Fibroblast of villous mesenchyme (primary cell): ENCODE measurements at places on chromosomes 1 and 21.

- DNase-seq = no peak
These were observed 6.3 kb downstream of the VANGL1 start for GRCh38 chr1:115647919-115648650.

DNA sequence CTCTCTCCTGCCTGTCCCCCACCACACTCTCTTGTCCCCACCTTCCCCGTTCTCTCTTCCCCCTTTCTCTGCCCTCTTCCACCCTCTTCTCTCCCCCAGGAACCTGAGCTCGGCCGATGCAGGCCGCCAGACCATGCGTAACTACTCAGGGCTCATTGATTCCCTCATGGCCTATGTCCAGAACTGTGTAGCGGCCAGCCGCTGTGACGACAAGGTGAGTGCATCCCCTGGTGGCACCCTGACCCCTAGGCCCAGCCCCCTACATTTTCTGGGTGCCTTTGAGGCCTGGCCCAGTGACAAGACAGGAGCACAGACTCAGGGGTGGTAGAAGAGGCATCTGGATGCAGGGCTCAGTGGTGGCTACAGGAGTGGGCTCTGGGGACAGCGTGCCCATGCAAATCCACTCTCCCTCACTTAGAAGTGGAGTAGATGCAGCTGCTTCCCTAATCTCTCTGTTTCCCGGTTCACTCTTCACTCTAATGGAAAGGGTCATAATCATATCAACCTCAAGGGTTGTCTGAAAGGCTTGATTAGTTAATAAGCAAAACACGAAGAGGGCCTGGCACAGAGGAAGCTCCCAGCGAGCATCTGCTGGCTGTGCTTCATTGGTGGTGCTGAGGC is 37.0 kb downstream of the PKP1 start:
- no peak for DNase-seq

DNA sequence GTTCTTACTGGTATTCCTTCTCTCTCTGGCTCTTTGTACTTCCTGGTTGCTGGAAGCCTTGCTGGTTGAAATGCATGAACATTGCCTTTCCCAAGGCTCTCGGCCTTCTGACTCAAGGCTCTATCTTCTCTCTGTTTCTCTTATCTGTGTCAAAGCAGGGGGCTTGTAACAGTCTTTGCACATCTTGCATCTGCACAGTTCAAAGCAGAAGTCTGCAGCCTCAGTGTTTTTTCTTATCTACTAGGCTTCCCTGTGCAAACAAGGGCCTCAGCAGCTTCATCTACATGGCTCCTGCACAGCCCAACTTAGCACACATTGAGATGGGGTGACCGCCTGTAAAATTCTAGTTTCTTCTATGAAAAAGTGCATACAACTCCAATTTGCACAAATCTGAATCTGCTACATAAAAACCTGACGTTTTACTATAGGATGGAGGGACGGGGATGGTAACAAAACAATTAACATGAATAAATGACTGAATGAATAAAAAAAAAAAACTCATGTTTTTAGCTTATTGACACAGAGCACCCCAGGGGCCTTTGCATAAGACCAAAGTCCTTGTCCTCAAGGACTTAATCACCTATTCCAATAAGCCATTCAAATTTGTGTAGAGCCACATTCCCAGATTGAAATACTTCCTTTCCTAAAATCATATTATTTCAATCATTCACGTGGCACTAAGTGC is 458.3 kb downstream of the LMO4 start:
- DNase-seq = no peak

DNA sequence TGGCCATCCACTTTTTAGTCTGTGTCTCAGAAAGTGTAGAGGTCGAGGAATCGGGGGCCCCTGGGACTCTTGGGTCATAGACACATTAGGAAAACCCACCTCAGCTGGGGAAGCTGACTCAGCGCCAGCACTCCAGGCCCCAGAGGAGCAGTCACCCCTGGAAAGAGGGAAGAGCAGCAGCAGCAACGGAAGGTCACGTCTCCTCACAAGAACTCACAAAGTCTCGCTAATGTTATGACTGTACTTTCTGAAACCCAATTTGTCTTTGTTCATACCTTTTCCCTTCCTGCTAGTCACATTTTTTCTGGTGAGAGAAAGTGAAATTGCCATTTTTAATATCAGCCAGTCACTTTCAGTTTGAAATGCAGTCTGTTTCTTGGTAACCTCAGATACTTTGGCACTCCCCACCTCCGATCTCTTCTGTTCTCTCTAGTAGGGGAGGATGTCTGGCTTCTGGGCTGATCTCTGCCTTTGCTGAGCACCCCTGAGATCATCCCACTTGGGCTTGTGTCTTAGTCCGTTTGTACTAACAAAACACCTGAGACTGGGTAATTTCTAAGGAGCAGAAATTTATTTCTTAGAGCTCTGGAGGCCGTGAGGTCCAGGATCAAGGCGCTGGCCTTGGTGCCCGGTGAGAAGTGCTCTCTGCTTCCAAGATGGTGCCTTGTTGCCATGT is 6.0 kb upstream of the NLRP3 start:
- no peak for DNase-seq

- no peak for DNase-seq
These were observed 31.0 kb downstream of the NUCKS1 start for GRCh38 chr1:205719015-205719414.

- no peak for DNase-seq
These were observed 250.1 kb upstream of the FMN2 start for GRCh38 chr1:239841631-239842030.

GRCh38 chr1:224786533-224787250 is 142.8 kb upstream of the DNAH14 start:
- DNase-seq = no peak

- no peak for DNase-seq
These were observed 82.1 kb upstream of the ARHGAP29 start for GRCh38 chr1:94319319-94320102.

DNA sequence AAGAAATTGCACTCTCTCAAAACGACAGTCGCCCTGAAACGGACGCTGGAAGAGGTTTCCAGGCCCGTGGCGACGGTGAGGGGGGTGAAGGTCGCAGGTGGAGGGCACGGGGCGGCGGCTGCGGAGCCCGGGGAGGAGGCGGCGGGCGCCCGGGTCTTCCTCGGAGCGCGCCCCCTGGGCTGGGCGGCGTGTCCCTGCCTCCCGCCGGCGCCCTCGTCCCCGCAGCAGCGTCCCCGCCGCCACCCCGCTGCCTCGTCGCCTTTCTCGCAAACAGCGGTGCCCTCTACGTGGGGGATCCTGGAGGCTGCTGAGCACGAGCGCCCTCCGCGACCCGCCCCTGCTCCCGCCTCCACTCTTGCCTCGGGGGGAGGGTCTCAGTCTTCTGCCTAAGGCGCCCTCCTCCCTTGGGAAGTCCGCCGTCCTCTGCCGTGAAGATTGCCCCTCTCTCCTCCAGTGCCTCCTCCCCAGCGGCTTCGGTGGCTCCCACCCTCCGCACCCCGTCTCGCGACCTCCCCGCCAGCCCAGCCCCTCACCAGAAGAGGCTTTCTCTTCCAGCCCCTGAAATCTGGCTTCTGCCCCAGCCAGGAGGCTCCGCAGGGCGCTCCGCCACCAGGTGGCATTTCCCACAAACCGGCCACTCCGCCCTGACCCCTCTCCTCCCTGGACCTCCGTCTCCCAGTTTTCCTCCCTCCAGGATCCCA is 227.4 kb downstream of the SDCCAG8 start:
- DNase-seq = no peak

GRCh38 chr21:31203431-31204054 is 140.5 kb downstream of the TIAM1 start:
- no peak for DNase-seq

GRCh38 chr1:168180148-168180524 is 1.4 kb downstream of the TIPRL start:
- DNase-seq = no peak

DNA sequence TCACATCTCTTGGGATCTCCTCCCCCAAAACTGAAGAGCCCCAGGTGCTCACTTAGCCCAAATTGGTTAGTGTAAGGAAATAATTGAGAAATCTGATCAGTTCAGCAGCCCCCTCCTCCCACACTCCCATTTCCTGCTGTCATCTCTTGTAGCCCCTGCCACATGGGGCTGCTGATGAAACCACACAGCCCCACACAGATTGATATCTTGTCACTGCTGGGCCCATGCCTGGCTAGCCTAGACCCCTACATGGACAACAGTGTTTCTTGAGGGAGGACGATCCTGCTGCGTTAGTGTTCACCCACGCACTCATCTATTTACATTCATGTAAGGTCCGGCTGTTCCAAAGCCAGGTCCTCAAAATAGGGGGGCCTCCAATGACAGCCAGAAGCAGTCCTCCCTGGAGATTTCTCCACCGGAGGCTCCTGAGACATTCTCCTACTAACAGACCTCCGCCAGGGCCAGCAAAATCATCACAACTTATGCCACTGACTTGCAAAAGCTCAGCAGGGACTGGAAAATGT is 23.9 kb upstream of the RXRG start:
- DNase-seq = no peak

- DNase-seq = no peak
These were observed 61.3 kb downstream of the MORN1 start for GRCh38 chr1:2330035-2330434.

DNA sequence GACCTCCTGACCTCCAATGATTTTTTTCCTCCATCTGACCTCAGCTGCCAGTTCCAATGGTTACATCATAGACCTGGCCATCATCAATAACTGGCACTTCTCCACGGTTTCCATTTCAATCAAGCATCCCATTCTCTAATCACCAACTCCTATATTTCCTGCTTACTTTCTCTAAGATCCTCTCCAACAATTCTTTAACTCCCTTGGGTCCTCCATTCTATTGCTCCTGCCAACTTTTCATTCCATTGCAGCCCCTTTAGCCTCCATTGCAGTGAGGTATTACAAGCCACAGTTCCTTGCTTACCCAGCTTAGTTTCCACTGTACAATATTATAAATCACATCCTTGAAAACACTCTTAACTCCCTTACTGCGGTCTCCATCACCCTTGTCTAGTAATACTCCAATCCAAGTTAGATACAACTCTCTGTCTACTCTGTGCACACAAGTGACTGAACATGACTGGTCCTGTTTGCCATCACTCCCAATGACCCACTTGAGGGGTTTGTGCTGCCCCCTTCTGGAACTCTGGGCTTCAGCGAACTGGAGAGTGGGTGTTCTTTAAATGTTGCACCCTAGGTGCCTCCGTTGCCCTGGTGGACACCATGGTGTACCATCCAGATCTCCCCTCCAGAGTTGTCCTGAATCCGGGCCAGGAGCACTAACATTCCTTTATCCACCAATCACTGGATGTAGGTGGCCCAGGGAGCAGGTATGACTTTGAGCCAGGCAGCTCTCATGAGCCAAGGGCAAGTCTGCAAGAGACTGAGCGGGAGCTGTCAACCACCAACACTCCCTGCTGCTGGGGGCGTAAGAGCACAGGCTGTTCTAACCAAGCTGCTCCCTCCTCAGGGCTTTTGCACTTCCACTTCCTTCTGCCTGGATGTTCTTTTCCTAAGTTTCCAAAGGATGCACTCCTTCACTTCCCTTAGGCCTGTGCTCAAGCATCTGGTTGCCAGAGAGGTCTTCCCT is 3.7 kb upstream of the FNDC7 start:
- DNase-seq = no peak

- DNase-seq = no peak
These were observed 13.0 kb upstream of the ST6GALNAC5 start for GRCh38 chr1:76854255-76854654.

GRCh38 chr1:65772607-65773006 is 20.1 kb upstream of the PDE4B start:
- no peak for DNase-seq

- DNase-seq = no peak
These were observed 3.4 kb upstream of the RPE65 start for GRCh38 chr1:68453060-68453670.

- no peak for DNase-seq
These were observed 885 bp downstream of the OR2T10 start for GRCh38 chr1:248596615-248597014.

- no peak for DNase-seq
These were observed 418.0 kb upstream of the PKN2 start for GRCh38 chr1:88266051-88266450.

- DNase-seq = no peak
These were observed 5.6 kb downstream of the MAP10 start for GRCh38 chr1:232810856-232811255.

- DNase-seq = no peak
These were observed 21.3 kb downstream of the CCN1 start for GRCh38 chr1:85601901-85602300.

DNA sequence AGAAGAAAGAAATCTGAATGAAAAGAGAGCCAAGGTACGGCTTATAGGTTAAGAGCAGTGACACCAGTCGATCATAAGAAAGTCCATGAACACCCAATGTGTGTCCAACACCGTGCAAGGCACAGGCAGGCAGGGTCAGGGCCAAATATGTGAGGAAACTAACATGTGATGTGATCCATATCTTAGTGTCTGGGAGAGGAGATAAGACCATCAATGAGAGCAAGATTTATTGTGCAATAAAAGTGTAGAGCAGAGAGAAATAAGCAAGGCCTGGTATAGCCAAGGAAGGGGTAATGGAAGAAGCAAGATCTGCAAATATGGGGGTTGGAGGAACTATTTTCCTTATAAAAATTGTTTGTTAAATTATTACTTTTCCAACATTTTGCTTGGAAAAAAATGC is 198.8 kb downstream of the CRB1 start:
- DNase-seq = no peak

DNA sequence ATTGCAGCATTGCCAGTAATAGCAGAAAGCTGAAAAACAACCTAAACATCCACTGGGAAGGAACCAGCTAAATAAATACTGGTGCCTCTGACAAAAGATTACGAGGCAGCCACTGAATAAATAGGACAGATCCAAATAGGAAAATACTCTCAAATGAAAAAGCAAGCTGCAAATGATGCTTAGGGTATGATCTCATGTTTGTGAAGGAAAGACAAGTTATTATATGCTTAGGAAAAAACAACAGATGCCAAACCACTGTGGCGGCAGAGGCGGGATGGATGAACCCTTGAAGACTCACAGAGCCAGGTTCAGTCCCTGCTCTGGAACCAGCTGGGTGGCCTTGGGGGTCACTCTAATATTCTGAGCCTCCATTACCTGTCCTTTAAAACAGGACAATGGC is 41.6 kb downstream of the MATN1 start:
- no peak for DNase-seq

DNA sequence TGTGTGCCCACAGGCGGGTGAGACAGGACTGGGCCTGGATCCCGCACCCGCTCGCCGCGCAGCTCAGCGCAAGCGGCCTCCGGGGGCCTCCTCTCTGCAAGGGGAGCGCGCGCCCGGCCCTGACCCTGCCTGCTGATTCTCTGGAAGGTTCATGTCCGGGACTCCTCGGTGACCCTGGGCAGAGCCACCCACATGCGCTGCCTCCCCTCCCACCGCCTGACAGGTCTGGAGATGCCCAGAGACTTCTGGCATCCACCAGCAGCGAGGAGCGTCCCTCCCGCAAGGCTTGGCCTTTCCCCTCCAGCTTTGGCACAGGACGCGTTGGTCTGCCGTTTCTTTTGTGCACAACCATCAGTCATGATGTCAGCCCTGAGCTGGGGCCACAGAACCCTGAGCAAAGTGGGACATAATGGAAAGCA is 42.0 kb upstream of the COL6A2 start:
- peak; percentile 42 for DNase-seq

- DNase-seq = no peak
These were observed 313.5 kb downstream of the DISC1 start for GRCh38 chr1:231940116-231940515.
